ENCODE measurements at places on chromosomes 4 and X.

DNA sequence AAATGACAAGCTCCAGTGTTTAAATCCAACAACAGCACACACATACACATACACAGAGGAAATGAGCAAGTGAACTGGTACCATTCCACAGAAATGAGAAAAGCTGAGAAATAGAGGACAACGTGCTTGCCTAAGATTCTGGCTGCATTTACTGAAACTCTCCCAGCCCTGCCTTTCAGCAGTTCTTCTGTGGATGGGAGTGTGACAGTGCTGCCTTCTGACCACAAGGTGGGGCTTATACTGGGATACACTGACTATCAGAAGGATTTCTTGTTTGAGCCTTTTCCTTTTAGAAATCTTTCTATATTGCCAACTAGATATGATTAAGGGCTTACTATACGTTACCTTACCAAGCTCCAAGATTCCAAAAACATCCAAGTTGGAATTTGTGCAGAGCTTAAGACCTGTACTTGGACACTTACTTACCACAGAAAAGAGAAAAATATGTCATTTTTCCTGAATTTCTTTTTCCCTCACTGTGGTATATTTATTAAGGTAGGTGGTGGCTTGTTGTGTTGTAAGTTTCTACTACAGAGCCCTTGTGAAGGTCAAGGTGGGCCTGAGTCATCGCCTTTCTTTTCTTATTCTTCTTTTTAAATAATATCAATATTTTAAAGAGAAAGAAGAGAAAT, 10.7 kb upstream of the CXCL8 start:
- no peak for DNase-seq

- no peak for DNase-seq
Measured at GRCh38 chrX:13536551-13536950, 32.9 kb upstream of the EGFL6 start.

DNA sequence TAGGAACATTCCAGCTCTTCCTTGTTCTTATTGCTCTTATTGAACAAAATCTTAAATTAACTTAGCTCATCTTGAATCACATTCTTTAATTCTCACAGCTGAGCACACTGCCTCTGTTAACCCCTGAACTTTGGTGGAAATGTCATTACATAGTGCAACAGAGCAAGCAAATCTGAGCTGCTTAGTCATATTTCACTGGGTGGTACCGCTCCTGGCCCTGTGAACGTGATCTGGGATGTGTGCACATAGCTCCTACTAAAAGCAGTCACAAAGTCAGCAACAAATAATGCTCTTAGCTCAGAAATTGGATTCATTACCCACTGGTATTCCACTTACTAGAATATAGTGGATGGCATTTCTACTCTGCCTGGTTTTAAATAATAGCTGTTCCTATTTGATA, 27.9 kb downstream of the ARHGEF6 start:
- no peak for DNase-seq

DNA sequence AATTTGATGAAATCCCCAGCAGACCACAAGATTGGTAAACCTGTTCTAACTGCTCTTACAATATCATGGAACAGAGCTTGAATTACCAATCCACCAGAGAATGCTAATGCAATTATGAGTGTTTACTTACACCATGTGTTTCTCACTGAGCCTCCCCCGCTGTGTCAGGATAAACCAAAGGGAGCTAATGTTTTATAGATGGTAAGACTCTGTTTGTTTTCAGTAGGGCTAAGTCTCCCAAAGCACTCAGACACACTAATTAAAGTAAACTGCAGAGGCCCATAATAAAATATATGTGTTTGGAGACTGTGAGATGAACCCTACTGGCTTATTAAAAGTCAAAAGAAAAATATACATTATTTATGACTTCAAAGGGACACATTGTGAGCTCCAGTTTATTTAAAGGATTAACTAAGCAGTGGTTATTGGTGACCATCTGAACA, 261.7 kb upstream of the FAM241A start:
- DNase-seq: no peak

GRCh38 chr4:55721651-55722050, 85.6 kb upstream of the NMU start:
- no peak for DNase-seq

DNA sequence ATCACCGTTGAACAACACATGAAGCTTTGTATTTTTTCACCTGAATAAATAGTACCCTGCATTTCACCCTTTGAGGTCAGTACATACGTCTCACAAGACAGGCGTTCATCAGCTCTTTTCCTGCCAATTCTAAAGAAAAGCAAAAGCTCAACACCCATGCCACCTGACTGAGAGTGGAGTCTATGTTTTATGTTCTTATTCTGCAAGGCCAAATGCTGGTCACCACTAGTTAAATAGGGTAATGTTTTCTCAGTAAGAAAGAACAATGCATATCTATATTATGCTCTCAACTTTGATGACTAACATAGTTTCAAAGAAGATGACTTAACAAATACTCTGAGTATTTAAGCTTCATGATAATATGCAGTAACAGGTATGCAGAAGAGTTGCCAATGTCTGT, 336.3 kb upstream of the BMP3 start:
- no peak for DNase-seq

DNA sequence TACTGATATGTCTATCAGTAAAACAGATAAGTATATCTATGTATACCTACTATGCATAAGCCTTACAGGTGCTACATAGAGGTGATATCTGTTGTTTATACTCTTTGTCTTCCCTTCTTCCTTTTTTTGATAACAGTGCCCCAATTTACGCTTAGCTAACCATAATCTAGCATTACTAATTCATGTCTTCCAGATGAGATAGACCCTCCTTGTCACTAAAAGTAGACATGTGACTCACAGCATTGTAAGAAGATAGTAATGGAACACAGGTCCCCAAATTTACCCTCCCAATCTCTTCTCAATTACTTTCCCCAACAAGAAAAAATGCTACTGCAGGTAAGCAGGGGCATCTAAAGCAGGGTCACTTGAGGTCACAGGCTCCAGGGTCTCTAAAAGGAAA, 7.9 kb upstream of the NFKB1 start:
- DNase-seq: no peak

DNA sequence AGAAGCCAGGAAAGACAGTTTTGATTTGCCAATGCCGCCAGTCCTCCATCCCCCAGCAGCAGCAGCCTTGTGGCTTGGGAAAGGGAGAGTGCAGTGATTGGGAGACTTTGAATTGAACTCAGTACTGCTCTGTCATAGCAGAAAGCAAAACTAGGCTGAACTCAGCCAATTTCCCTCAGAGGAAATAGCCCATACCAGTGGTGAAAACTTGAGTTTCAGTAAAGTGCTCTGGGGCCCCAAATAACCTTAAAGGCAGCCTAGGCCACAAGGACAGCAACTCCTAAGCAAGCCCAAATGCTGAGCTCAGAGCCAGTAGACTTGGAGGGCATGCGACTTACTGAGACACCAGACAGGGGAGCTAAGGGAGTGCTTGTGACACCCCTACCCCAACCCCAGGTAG, 2.0 kb upstream of the PROM1 start:
- DNase-seq: no peak

DNA sequence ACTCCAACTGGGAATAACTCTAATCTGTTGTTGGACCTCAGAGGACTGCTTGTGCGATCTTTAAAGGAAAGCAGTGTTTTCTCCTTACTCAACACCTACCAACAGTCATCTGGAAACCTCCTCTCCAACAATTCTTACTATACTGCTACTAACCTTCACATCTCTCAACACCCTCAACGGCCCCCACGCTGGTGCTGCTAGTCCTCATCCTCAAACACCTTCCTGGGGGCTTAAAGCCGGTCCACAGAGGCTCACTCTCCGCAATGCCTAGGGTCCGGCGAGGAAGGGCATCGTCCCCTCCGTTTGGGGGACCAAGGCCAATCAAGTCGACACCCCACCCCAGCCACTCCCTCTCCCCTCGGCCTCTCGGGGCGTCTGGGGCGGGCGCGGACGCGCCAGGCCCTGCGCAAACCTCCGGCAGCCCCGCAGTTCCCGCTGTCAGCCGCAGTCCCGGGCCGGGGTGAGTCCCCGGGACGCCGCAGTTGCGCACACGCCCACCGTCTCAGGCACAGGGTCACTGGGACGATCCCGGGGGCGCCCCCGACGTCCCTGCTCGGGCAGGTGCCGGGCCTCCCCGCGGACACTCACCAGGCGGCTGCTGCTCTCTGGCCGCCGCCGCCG, 418 bp downstream of the TAB3 start:
- no peak for DNase-seq

Data from BJ (cell line).